ENCODE measurements at places on chromosomes 5 and 9.
A peak's percentile ranks its signal among the peaks of the same experiment; 100 is the strongest.

DNA sequence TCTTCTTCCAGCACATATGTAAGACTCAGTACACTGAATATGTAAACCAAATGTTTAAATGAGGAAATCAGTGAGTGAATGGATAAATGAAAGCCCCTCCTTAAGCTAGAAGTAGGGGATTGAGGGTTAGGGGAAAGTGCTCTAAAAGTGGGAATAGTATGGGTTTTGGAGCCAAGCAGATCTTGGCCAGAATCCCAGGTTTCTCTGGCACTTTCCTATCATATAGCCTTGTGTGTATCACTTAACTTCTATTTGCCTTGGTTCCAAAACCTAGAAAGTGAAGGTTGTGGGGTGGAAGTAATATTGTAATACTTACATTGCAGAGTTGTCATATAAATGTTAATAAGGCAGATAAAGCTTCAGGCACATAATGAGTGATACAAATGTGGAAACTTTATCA is 45.0 kb upstream of the SV2C start:
- no peak for DNase-seq

GRCh38 chr9:124940521-124940893 is 376 bp downstream of the GOLGA1 start:
- DNase-seq, result no peak

DNA sequence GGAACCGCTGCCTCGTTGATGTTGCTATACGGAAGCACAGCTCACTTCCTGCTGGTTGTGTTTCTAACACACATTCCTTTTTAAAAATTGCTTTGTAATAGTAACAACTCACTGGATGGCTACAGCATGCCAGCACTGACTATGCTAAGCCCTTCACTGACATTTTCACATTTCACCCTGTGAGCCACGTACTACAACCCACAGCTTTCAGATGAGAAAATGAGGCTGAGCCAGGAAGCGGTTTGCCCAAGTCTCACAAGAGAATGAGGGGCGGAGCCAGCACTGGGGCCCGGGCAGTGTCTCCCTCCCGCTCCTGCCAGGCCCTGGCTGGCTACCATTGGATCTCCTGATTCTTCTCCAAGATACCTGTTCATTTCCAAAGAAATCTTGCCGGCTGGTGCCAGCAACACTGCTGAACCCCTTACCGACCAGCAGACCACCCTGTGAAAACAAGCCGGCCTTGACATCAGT is 38.3 kb downstream of the FAM78A start:
- peak; percentile 93 for DNase-seq

DNA sequence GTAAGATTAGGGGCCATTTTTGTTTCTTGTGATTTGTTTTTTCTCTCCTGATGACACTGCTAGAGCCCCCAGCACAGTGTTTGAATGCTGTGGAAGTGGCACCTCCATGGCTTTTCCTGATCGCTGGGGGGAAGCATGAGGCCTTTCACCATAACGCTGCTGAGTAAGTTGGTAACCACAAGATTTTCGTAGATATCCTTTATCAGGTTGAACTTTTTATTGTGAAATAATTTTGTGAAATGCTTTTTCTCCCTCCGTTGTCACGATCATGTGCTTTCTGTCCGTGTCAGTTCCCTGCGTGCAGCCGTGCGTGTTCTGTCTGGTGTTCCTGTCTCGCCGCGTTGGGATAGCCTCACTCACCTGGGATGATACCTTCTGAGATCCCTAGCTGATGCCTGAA is 59.4 kb downstream of the EHMT1 start:
- DNase-seq, result no peak

- no peak for DNase-seq
These were observed 144.2 kb upstream of the EPB41L4A start for GRCh38 chr5:112563169-112563826.

DNA sequence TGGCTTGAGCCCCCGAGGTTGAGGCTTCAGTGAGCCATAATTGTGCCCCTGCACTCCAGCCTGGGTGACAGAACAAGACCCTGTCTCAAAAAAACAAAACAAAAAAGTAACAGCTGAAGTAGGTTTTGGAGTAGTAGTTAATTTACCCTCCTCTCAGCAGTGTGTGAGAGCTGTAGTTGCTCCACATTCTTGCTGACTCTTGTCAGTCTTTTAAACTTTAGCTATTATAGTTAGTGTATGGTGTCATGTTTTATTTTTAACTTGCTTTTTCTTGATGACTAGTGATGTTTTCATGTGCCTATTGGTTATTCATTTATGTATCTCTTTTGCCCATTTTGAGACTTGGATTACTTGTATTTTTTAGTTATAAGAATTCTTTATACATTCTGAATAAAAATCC is 52.9 kb upstream of the DHFR start:
- no peak for DNase-seq

DNA sequence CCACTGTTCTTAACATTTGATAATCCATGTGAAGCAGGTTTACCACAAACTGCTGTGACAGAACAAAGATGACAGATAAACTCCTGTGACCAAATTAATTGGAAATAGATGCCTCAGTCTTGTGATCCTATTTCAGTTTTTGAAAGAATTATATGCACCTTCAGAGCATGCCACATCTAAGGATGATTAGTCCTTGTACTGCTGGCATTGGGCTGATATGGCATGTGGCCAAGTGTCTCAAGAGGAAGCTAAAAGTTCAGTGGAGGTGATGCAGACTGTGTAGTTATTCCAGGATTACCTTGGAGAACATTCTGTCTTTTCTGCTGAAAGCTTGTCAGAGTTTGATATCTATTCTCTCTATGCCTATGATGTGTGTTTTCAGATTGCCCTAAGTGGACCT is 314.4 kb upstream of the EFNA5 start:
- peak; percentile 48 for DNase-seq

DNA sequence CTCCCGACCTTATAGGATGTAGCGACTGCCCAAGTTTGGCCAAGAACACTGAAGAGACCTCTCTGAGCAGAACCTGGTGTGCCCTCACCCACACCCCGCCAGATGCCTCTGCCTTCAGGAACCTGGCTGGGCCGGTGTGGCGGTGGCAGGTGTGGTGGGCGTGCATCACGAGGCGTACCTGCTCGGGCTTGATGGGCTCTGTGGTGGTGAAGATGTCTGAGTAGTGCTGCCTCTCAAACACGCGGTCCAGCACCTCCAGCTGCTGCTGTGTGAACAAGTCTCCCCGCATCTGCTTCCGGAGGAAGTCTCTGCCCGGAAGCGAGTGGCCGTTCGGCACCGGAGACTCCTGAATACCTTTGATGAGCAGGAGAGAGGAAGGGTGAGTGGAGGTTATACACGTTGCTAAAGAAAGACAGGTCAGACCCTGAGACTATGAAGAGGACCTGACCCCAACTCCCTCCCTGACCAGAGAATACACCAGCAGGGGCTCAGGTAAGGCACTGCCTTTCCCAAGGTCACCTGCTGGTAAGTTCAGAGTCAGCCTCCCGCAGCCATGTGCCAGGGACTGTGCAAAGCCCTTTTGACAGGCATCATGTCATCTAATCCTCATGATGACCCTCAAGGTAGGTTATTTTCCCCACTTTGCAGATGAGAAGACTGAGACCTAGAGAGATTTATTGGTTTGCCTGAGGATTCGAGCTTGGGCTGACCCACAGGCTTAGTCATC is 67.5 kb downstream of the PAX5 start:
- no peak for DNase-seq

DNA sequence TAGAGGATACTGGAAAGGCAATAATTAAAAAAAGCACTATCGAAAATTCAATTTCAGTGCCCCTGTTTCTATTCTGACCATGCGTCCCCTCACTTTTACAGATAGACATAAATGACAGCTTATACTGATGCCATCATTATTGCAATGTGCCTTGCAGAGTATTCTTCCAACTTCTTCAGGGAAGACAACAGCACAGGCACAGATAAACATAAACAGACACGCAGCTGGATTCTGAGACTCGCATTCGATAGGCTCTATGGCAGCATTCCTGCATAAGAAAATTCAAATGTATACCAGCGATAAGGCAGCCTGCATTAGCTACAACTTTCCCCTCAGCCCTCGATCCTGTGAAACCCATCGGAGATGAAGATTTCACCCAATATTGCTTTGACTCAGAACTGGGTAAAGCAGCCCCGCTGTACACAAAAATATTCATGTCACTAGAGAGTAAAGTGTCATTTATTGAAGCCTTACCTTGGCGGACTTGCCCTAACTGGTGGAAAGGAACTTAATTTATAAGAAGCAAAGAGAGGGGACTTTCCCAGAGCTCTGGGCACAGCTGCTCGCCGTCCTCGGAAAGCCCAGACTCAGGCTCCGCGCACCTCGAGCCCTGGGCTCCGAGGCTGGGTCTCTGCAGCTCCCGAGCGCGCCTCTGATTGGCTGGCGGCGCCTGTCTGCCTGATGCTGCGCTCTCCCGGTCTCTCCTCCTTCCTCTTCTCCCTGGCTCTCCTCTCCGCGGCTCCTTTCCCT is at the start of gene CDH18:
TSS of gene CDH18 (minus strand) at position 589 of the 750 bp plus-strand sequence. CDS start 149,214 bp downstream, outside the sequence.
- no peak for DNase-seq

GRCh38 chr5:171323806-171324632 is 15.0 kb downstream of the TLX3 start:
- no peak for DNase-seq

DNA sequence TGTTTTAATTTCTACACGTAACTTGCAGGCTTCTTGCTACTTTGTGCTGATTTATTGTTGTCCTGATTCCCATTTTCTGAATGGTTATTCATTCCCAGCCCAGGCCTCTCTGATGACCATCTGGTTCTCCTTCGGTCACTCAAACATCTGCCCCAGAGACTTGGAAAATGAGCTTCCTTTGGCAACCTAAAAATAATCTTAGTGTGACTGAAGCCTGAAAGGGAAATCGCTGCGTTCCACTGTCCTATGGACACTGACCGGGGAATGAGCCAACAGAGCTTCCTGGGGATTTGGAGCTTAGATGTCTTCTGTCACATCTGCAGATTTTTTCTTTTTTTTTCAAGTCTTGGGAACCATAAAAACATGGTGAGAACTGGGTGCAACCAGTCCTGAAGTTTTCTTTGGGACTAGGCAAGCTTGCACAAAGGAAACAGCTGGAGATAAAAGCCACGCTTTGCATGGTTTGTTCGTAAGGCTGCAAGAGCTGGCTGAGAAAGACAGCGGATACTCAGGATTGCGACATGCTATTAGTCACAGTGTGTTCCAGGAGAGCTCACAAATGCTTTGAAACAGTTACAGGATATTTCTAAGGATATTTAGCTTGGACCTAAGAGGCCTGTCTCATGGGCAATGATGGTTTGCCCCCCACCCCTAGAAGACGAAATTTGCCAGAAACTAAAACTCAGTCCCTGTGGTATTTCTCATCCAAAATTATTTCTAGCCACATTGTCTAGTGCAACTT is 146.2 kb downstream of the GOLPH3 start:
- no peak for DNase-seq

GRCh38 chr5:181235323-181235688 is 8.4 kb downstream of the RACK1 start:
- no peak for DNase-seq

GRCh38 chr5:53262348-53262970 is 152.9 kb upstream of the MOCS2 start:
- DNase-seq, result peak; percentile 4

- DNase-seq, result no peak
These were observed 5.5 kb downstream of the ZDHHC12 start for GRCh38 chr9:128718475-128718874.

GRCh38 chr5:4563400-4563799 is 576.7 kb upstream of the ADAMTS16 start:
- peak; percentile 84 for DNase-seq

DNA sequence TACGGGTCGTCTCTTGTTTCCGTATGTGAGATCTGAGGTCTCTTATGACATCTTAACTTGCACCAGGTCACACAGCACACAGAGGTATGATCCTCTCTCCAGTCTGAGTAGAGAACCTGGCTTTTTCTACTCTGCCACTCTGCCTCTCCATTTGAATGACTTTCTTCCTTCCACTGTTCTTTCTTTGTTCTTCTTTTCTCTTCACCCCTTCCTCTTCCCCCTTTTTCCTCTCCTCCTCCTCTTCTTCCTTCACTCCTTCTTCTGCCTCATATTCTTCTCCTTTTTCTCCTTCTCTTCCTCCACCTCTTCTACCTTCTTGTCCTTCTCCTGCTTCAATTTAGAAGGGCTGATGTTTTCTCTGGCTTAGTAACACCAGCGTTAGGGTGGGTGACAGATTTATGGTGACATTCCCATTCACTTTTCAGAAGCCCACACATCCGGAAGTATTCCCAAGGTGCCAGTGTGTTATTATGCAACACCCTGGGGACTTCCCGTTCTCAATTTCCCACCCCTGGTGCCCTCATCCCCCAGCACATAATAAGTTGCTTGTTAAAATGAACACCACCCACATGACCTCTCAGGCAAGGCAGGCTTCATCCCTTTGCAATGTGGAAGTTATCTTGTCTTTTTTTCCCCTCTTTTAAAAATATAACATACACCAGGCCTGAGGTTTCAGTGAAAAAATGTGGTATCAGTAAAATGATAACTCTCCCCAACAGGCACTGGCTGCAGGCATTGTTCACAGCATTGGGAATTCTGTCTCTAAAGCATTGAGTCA is 122.0 kb downstream of the PAPPA start:
- no peak for DNase-seq

DNA sequence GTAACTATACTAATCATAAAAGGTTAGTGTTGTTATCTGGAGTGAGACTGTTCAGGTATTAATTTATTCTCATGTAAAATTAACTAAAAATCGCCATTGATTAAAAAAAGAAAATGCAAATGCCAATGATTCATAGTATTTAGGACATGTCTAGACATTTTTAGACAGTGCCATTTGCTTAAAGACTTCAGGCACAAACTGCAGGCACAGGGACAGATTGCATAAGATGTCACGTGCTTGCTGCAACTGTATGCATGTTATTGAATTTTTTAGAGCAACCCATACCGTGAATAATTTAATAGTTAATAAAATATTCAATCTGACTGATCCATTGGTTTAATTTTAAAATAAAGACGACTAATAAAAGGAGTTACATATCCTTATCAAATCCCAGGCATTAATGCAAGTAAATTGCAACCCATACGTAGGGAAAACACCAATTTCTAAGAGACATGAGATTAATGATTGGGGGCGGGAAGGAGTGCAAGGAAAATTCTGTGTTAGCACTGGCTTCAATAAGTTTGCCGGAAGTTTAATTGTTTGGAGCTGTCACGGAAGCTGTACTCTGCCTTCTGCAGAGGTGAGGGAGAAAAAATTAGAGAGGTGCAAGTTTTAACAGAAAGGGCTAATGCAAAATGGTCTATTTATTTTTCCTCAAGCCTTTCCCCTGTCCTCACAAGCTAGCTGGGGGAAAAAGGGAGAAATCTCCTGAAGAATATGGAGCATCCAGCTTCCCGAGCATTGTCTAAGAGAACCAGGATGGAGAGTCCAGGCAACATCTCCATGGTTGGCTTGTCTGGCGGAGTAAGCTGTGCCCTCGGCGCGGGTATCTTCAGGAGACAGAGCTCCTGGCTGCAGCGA is 2.9 kb downstream of the EDIL3 start:
- DNase-seq, result no peak

Measured in Jurkat, Clone E6-1 (cell line).